ENCODE measurements at places on chromosomes 5 and 9. TPM values are rescaled to one million over a fixed set of nuclear protein-coding genes. Genes with fewer than 3 reads are reported as not detected.
A peak's percentile ranks its signal among the peaks of the same experiment; 100 is the strongest.

Gene SLCO6A1
- total RNA-seq: not detected

Gene FGF10
- 4.4 TPM for total RNA-seq

Gene ZDHHC11
- 38.0 TPM for total RNA-seq

Gene PCDHGB4
- 4.6 TPM for total RNA-seq

Gene BASP1
- 3.2 TPM for total RNA-seq

Gene SLC27A4
- 19.2 TPM for total RNA-seq

Gene GARIN3
- not detected for total RNA-seq

Gene SHOC1
- not detected for total RNA-seq

Gene PDLIM4
- 5.4 TPM for total RNA-seq

DNA sequence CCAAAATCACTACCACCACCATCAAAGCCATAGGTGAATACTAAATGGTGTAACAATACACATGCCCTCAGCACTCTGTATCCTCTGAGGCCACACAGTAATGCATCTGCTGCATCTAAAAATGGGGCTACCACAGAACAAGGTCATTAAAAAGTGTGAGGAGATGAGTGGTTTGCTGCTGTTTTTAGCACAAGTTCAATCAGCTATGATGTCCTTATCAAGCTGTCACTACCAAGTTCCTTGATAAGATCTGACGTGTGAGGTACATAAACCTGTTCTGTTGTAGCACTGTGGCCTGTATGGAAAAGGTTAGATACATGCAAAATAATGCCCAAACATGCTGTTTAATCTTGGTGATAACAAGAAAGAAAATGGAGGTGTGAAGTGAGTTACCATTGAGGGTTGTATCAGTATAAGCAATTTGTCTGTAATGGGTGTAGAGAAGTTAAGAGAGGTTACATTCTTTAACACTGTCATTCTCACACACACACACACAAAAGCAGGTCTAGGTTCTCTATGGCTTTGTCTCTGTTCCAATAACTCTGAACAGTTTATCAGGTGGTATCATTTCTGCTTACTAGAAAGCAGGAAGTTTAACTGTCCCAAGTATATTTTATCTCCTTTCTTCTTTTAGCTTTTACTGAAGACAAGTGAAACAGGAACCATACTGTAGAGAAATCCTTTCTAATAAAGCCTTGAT is 252.9 kb downstream of the CWC27 start:
- DNase-seq: no peak

- DNase-seq: no peak
Measured at GRCh38 chr5:133916479-133916878, 51.9 kb downstream of the C5orf15 start.

- DNase-seq: peak; percentile 76
Measured at GRCh38 chr5:159515909-159516415, 185.7 kb upstream of the IL12B start.

- DNase-seq: peak; percentile 83
Measured at GRCh38 chr5:174532455-174533453, 191.6 kb upstream of the MSX2 start.

DNA sequence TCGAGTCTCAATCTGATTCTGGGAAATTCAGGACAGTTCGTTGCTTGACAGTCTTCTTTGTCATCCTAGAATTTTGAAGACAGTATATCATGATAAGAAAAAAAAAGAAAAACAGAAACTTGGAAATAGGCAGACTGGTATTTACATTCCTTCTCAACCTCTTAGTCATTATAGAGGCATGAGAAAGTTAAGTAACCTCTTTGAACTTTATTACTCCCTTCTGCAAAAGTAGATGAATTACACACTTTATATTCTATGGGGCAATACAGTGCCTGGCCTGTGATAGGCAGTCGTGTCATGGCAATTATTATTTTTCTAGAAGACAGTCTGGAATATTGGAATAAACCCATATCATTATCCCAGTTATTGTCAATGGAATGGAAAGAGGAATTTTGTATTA is 828.9 kb downstream of the TLR4 start:
- no peak for DNase-seq

GRCh38 chr9:7756088-7756487 is 43.5 kb downstream of the DMAC1 start:
- no peak for DNase-seq

DNA sequence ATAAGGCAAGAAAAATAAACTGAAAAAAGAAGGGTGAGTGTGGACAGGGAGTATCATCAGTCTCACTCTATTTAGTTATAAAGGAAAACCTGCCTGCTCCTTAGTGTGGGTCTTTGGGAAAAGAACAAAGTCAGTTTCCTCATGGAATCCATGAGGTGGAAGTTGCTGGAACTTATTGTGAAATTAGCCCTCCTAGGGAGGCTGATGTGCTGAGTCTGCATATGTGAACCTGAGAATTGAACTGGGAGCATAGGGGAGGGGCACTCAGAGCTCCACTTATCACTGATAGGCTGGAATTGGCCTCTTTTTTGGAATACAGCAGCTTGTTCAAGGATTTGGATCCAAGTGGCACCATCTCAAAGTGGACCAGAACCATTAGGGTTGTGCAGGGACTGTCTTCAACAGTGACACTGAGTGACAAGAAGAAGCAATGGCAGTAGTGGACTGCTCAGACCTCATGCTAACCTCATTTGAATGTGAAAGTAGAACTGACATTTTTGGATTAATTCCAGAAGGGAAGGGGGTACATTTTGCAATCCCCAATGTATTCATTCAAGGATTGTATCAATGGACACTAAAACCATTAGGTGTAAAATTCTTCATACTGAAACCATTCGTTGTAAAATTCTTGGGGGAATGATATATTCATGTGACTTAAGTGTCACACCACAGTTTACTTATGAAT is 103.6 kb upstream of the KLF9 start:
- DNase-seq: no peak

DNA sequence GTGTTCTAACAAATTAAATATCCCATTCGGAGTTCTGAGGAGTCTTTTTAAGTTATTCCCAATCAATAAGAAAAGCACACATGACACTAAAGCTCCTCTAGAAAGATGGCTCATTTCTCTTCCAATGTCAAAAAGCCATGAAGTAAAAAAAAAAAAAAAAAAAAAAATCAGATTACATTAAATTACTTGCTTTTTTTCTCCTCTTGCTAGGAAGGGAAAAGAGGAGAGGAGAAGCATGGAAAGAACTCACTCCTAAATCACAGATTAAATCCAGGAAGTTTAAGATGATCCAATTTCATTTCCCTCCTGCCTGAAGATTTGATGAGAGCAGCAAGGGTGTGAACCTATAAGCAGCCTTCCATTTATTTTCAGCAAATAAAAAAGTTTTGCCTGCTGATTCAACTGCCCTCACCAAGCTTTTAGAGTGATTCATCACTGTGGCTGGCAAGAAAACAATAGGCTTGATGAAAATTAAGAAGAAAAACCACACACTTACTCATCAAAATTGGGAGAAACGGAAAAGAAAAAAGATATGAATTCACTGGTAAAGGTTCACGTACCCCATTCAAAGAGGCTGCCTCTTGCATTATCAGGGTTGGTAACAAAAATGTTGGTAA is 19.7 kb downstream of the MYO10 start:
- DNase-seq: no peak

DNA sequence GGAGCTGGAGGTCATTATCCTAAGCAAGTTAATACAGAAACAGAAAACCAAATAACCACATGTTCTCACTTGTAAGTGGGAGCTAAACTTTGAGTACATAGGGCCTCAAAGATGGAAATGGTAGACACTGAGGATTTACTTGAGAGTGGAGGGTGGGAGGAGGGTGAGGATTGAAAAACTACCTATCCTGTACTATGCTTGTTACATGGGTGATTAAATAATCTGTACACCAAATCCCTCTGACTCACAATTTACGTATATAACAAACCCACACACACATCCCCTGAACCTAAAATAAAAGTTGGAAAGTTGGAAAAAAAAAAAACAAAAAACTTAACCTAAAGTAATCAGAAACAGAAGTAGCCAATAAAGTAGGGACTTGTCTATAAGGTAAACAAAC is 48.8 kb upstream of the LARP1 start:
- DNase-seq: no peak

DNA sequence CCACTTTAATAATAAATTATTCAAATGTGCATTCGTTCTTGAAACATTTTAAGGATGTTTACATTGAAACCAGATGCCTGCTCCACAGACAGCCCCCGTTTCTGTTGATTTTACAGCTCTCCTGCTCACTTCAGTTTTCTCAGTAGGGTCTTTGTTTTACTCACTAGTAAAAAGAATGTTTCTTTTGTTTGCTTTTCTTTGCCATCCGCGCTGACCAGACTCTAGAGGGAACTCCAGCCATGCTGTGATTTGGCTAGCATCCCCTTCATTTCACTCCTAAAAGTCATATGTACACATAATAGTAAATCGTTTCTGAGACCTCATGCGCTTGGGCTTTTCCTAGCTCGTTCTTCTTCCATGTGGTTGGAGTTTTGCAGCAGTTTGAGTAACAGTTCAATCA is 28.7 kb upstream of the PALM2AKAP2 start:
- DNase-seq: no peak

DNA sequence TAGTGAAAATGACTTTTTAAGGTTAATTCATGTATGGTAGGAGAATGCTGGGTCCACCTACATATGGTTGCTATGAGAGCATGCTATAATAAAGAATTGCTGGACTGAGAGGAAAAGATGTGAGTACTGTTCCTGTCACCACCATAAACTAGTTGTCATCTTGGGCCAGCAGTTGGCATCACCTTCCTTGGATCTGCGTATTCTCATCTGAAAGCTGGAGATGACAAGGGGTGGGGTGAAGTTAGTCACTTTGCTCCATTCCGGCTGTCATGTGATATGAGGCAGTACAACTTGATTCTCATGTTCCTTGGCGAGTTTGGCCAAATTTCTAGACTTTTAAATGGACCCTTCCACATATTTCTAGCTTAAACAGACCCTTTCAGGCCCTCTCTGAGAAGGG is 33.3 kb downstream of the PIP5K1B start:
- DNase-seq: no peak

DNA sequence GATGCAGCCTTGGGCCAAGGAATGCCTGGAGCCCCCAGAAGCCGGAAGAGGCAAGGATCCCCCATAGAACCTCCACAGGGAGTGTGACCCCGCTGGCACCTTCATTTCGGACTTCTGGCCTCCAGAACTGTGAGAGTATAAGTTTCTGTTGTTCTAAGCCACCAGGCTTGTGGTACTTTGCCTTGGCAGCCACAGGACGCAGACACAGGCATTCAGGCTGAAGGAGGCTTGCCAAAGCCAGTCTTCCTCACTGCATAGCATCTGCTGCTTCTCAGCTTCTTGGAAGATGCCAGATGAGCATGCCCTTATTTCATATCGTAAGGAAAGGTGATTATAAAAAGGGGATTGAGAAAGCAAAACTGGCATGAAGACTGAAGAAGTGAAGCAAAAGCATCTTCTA is 61.1 kb upstream of the TAS2R1 start:
- DNase-seq: no peak
